ENCODE measurements at places on chromosomes 7 and 10. TPM values are rescaled to one million over a fixed set of nuclear protein-coding genes. Genes with fewer than 3 reads are reported as not detected.
A peak's percentile ranks its signal among the peaks of the same experiment; 100 is the strongest.

GRCh38 chr7:45057878-45058277 is 30.9 kb downstream of the NACAD start:
- DNase-seq: no peak

DNA sequence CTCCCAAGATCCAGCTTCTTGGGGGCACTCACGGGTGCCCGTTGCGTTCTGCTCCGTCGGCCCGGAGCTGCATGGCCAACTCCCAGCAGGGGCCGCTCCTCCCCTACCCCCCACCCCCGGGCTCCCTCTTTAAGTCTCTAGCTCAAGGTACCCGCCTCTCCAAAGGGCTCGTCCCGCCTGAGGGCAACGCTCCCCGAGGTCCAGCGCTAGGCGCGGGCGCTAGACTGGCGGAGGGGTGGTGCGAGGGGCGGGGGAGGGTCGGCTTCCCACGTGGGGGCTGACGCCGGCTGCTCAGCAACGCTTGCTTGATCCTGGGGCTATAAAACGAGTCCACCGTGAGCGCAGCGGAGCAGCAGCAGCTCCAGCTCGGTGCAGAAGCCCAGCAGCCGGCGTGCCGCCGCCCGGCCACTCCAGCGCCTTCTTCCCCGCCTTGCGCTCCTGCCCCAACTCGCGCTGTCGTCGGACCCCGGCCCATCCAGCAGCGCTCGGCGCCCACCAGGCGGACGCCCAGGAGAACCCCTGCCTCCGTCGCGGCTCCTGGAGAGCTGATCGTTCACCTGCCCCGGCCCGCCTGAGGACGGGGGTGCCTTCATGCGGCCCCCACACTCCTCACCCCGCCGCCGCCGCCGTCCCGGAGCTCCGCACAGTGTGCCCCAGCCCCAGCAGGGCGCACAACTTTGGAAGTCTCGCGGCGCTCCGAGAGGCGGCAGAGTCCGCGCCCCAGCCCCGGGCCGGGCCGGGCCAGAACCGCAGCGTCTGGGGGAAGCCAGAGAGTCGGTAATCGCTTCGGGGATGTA is at the start of gene ADRA2A:
ADRA2A (plus strand) TSS at position 348 of the 797 bp plus-strand sequence. CDS start 968 bp downstream, outside the sequence.
- no peak for DNase-seq

- no peak for DNase-seq
Observed at GRCh38 chr7:141362580-141363435, 188.4 kb upstream of the AGK start.

DNA sequence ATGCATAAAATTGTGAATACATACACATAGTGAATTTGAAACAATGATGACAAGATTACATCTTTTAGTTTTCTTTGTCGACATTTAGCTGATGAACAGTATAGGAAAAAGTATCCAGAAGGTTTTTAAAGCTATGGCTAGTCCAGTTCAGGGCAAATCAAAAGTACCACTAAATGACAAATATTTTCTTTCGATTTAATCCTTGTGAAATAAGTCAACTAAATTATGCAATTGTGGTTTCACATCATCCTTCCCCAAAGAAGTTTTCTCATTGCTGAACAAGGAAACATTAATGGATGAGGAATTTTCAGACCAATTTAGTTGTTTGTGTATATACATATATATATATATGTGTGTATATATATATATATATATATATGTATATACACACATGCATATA is 774.0 kb downstream of the DNAJB9 start:
- no peak for DNase-seq

DNA sequence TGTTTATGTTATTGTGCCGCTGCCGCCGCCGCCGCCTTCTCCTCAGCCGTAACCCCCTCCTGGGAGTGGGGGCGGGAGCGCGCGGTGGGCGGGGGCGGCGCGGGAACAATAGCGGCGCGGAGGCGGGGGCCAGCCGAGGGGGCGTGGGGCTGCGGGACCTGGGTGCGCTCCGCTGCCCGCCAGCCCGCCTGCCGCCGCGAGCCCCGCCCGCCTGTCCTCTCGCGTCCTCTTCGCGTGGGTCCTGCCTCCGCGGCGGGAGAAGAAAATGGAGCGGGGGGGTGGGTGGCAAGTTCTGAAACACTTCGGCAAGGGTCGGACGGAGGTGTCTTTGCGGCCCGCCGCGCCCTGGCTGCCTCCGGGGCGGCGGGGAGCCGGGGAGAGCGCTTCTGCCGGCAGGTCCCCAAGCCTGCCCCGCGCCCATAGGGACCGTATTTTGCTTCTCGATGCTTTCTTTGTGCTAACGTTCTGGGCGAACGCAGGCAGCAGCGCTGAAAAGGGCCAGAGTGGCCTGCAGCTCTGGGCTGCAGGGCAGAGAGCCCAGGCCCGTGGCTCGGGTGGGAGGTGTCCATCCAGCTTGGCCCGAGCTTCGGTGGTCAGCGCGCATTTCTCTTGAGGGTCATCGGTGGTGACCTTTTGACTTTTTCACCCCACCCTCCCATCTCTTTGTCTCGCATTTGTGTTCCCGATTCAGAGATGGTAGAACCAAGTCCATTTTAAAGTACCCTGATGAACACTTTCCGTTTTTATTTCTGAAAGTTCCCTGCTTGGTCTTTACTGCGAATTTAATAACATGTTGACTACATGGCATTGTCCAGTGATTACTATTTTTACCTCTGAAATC is 613 bp downstream of the MAPK8 start:
- no peak for DNase-seq

MMD2 gene
- not detected for polyA plus RNA-seq

TBX20 gene
- not detected for polyA plus RNA-seq

- DNase-seq: no peak
Observed at GRCh38 chr10:71970869-71971268, 6.7 kb downstream of the CHST3 start.

SIRT1 gene
- 44.1 TPM for polyA plus RNA-seq

- DNase-seq: no peak
Observed at GRCh38 chr7:31852462-31852861, 165.4 kb downstream of the PPP1R17 start.

DNA sequence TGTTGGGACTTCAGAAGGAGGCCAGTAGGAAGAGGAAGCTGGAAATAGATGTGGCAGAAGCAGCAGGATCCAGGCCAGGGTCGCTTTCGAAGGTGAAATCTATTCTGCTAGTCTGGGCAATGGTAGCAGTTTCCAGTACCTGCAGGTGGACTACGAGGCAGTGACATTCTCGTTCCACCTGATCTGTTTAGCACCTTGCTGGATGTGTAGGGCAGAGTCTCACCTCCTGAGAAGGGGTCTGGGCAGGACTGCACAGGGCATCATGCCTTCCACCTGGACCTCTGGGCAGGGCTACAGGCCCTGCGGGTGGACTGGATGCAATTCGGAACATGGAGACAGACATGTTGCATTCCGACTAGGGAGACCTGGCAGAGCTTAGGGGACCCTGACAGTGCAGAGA is 254.8 kb upstream of the ZNF32 start:
- no peak for DNase-seq

DNA sequence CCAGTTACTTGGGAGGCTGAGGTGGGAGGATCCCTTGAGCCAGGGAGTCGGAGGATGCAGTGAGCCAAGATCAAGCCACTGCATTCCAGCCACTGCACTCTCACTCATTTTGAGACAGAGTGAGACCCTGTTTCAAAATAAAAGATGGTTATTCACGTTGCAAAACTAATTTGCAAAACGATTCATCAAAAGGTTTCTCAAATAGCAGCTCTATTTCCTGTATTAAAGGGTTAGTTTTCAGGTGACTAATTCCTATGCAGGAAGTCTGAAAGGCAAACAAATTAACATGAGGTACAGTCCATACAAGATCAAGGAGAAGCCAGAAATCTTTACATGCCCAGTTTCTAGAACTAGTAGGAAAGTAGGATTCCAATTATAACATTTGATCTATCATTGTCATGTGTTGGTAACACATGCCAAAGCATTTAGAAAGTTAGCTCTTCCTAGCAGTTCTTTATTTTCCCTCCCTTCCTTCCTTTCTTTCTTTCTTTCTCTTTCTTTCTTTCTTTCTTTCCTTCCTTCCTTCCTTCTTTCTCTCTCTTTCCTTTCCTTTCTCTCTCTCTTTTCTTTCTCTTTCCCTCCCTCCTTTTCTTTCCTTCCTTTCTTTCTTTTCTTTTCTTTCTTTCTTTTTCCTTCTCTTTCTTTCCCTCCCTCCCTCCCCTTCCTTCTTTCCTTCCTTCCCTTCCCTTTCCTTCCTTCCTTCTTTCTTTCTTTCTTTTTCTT is 49.3 kb downstream of the DENND2A start:
- no peak for DNase-seq

HOXA5 gene
- polyA plus RNA-seq: 95.7 TPM

DNA sequence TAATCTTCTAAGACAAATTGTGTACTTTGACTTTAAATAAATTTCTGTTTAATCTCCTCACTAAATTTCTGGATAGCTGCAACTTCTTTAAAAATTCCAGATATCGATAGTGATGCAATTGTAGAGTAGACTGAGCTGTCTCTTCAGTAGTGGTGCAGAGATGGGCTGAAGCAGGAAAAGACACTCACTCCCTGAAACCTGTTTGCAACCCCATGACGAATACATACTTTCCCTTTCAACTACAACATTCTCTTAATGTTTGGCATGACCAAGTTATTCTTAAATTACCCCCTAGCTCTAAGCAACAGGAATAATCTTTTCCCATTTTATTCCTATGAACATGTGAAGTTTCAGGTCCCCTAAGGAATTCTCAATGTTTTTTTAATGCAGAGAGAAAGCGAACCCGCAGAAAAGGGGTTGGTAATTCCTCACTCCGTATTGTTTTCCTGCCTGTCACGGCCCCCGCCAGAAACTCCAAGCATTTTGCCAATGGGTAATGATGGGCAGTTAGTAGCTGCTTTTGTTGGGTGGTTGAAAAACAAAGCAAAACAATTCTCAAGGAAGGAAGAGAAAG is 1.3 kb downstream of the THSD7A start:
- DNase-seq: no peak

DNA sequence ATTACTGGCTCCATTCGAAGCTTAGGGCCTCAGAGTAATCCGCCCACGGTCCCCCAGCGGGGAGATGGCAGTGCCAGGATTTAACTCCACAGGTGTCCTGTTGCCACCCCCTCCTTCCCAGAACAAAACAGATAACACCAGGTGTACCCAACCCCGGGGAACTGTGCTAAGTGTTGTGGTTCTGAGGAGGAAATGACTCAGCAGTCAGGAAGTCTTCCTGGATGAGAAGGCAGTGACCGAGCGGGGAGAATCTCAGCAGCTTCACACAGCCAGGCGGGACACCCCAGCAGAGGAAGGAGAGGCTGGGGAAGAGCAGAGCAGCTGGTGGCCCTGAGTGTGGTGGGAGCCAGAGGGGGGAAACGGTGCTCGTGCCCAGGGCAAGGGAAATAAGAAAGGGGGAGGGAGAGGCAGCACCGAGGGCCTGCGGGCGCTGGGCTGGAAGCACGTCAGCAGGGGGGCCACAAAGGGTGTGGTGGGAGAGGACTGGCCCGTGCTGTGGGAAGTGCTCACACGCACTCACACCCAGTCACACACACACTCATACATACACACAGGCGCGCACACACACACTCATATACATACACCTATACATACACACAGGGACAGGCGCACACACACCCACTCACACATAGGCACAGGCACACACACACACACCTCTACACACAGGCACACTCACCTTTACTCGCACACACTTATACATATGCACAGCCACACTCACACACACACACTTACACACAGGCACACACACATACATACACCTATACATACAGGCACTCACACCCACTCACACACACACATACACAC is 59.8 kb upstream of the CHST15 start:
- DNase-seq: no peak

GRCh38 chr10:76210211-76210610 is 778.8 kb downstream of the LRMDA start:
- no peak for DNase-seq

- peak; percentile 70 for DNase-seq
Observed at GRCh38 chr7:151051108-151051507, 2.8 kb downstream of the ASIC3 start.

DNA sequence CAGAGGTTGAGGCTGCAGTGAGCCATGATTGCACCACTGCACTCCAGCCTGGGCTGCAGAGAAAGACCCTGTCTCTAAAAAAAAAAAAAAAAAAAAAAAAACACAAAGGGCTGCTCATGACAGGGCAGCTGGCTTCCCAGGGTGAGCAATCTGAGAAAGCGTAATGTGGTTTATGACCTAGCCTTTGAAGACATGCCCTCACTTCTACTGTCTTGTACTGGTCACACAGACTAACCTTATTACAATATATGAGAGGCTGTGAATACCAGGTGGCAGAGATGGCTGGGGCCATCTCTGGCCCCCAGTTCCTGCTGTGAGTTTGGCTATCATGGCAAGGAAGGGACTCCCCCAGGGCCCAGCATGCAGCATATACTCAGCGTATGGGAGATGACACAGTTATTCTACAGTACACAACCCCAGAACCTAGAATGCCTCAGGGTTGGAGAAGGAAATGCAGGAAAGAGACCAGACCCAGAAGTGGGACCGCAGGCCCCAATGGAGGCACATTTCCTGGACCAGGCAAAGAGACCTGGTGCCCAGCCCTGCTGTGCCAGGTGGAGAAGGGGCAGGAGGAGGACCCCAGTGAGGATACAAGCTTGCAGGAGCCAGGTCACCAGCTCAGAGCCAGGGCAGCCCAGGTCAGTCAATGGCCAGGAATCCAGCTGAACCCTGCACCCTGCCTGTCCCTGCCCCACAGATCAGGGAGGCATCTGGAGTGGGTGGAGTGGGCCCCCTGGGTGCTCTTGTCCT is 26.3 kb downstream of the NPTX2 start:
- DNase-seq: no peak

DNA sequence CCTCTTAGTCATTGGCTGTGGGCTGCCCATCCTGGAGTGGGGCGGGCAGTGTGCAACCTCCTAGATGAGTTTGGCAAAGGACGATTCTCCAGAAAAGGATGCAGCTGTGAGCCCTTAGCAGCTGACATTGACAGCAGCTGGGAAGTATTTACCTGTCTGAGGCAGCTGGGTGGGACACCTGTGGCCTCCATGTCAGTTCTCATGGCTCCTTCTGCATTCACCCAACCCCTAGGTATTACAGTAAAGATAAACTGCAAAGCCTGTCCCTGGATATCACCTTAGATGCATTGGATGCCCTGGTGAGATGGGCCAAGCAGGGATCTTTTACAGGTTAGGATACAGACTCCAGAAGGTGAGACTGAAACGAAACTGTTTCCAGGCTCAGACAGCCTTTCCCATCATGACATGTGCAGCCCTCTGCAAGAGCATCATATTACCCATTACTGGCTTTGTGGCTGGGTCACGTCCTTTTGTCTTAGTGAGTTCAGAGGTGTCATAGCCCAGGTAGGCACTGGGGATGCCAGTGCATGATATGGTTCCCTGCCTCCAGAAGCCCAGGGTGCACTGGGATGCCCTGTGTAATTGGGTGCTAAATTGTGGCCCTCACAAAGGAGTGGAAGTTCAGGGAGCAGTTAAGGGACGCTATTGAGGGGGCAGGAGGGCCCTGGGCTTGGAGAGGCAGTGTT is 28.9 kb downstream of the MINDY4 start:
- DNase-seq: no peak

- DNase-seq: no peak
Observed at GRCh38 chr10:114071178-114071577, 27.5 kb downstream of the ADRB1 start.

PITRM1 gene
- 71.0 TPM for polyA plus RNA-seq

- DNase-seq: no peak
Observed at GRCh38 chr7:139515266-139515665, 8.2 kb upstream of the CLEC2L start.

TUBB8 gene
- polyA plus RNA-seq: 0.49 TPM

- no peak for DNase-seq
Observed at GRCh38 chr10:95408983-95409873, 118.4 kb upstream of the PDLIM1 start.

- no peak for DNase-seq
Observed at GRCh38 chr7:92740134-92740533, 96.2 kb downstream of the CDK6 start.

- no peak for DNase-seq
Observed at GRCh38 chr10:55144001-55144400, 343.0 kb upstream of the PCDH15 start.

FRMPD2 gene
- 0.38 TPM for polyA plus RNA-seq

FAM221A gene
- 18.8 TPM for polyA plus RNA-seq

CNNM1 gene
- 0.22 TPM for polyA plus RNA-seq
